ENCODE measurements at places on chromosomes 3 and 15.

DNA sequence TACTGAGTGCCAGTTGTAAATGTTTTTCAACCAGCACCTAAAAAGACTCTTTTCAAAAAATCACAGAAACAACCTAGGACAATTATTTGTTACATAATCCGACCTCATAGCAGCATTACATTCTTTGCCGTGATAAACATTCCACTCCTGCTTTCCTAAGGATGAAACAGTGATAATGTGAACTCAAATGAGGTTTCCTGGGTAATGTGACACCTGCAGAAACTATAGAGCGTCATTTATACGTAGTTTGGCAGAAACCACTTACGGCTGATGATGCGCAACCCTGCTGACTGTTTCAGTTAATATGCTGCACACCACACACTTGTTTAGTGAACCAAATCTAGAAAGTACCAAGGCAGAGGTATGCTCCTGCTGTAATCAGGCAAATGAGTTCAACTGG, 55.8 kb downstream of the SEMA6D start:
- no peak for DNase-seq

GRCh38 chr15:57751177-57751800, 44.8 kb downstream of the POLR2M start:
- no peak for DNase-seq

- no peak for DNase-seq
Measured at GRCh38 chr3:171763392-171763791, 46.9 kb downstream of the PLD1 start.

- DNase-seq, result no peak
Measured at GRCh38 chr3:158103887-158104327, 2.3 kb downstream of the SHOX2 start.

DNA sequence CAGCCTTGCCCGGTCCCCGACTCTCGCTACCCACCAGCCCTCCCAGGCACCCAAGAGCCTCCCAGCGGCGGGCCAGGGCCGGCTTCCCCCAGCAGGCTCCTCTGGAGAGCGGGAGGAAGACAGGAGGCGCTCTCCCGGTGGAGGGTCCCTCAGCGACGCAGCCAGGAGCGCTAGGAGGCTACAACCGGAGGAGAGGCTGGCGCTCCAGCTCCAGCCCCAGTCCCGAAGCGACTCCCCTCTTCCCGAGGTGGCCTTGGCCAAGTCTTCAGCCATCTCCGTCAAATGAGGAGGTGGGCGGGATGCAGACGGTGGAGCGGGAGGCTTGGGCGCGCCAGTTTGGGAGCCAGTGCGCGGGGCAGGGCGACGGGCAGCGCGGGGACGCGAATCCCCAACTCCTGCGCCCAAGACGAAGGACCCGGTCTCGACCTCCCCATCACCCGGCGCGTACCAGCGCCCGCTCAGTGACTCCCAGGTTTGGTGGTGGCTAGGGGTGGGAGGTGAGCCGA, 722 bp downstream of the CHRNA3 start:
- DNase-seq, result no peak

DNA sequence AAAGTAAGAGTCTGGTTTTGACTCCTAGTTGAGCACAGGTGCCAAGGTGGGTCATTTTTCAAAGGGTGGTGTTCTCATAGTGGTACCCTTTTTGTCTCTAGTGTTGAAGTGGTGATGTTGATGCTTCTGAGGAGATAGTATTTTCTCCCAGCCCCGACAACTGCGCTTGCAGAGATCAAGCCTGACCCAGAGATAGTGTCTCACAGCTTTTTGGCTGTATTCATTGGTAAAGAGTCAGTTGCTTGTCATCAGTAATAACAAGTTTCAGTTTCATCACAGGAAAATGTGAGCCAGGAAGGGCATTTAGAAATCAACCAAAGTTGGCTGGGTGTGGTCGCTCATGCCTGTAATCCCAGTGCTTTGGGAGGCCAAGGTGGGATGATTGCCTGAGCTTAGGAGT, 139.3 kb downstream of the NFKBIZ start:
- no peak for DNase-seq

- no peak for DNase-seq
Measured at GRCh38 chr3:21909096-21909495, 158.1 kb upstream of the ZNF385D start.

DNA sequence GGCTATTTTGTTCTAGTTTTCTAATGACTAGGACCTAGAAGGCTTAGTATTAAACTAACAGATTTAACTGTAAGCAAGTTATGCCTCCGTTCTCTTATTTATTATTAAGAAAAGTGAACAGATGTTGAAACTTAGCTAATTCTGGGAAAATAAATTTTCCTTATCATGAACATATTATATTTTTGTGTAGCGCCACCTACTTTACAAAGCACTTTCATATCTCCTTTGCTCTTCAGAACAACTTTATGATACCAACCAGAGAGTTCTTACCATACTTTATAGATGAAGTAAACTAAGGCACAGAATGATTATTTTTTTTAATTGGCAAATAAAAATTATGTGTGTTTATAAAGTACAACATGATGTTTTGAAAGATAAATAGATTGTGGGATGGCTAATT, 59.4 kb downstream of the NME9 start:
- no peak for DNase-seq

DNA sequence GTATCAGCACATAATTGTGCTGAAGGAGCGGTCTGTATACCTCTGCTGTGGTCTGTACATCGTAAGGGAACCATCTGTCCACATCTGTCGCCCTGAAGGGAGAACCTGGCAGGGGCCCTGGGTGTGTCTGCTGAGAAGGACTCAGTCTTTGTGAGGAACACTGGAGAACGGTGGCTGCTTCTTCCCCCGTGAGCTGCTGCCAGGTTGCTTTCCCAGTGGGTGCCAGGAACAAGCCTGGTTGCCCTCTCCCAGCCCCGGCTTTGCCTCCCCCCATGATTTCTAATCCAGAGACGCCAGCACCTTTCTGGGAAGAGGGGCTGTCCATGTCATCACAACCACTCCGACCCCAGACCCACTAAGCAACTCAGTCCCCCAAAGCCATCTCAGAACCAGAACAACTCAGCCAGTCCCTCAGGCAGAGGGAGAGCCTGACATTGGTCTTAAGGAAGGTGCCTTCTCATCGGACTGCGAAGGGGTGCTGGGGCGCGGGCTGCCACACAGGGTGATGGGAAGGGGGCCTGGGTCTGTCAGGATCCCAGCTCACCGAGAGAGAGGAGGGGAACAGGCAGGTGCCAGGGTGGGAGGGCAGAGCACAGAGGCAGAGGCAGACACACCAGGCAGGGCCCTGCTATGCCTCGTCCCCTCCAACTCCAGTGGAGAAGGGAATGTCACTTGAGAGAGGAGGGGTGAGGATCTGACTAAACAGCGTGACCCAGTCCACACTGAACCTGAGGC, 8.5 kb downstream of the TNK2 start:
- DNase-seq, result no peak

- peak; percentile 20 for DNase-seq
Measured at GRCh38 chr15:83248151-83249029, 36.1 kb downstream of the BNC1 start.

- DNase-seq, result no peak
Measured at GRCh38 chr3:113714702-113715101, 18.3 kb upstream of the USF3 start.

DNA sequence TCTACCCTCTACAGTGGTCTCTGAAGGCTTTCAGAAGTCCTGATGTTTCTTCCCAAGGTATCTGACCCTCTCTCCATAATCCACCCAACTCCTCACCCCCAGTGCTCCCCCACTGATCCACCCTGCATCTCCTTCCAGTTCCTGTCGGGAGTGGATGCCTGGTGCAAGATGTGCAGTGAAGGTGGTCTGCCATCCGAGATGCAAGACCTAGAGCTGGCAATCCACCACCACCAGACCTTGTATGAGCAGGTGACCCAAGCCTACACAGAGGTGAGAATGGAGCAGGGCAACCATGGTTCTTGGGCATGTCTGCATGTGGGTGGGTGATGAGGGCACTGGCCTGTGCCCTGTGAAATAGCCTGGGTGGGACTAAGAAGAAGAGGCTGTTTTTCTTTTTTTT, 337.8 kb upstream of the ROPN1 start:
- DNase-seq, result no peak

- DNase-seq, result no peak
Measured at GRCh38 chr3:151085889-151086483, 522 bp downstream of the MED12L start.

DNA sequence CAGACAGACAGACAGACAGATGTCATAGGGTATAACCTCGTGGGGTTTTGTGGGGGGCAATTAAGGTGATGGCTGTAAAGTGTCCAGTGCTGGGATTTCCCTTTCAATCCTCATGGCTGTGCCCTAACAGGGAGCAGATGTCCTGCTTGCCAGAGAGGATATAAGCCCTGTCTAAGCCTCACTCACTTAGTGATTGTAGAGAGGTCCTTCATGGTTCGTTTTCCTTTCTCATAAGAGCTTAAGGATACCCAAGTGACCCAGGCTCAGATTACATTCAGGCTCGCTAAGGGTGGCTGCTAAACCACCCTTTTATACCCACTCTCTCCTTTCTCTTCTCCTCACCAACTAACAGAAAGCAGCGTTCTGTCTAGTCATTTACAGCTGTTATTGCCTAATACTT, 19.2 kb downstream of the LYSMD2 start:
- peak; percentile 15 for DNase-seq

GRCh38 chr15:58517682-58518525, 86.1 kb downstream of the LIPC start:
- DNase-seq, result no peak

DNA sequence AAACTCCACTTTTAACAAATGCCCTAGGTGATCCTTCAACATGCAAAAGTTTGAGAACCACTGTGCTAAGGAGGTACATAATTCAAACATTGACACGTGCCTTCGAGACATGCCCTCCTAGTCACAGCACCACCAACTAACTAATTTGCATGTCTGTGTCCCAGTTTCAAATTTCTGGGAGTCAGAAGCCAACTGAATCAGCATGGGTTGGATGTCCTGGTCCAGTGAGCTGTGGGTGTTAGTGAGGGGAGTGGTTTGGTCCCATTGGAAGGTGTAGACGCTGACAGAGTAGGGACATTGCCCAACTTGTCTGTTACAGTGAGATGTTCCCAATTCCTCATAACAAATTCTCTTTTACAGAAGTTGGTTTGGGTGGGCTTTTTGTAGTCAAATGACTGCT, 67.3 kb upstream of the ADPGK start:
- no peak for DNase-seq

GRCh38 chr15:47486040-47486439, 231.3 kb upstream of the SEMA6D start:
- DNase-seq, result no peak

GRCh38 chr3:65751123-65751700, 287.5 kb downstream of the MAGI1 start:
- DNase-seq, result no peak

- DNase-seq, result no peak
Measured at GRCh38 chr3:15556512-15556911, 35.0 kb upstream of the COLQ start.

GRCh38 chr15:45114076-45114750, at the start of the genes DUOX2 and DUOXA2:
Gene DUOX2 (minus strand): TSS chr15:45114172. CDS start chr15:45113411, 761 bp downstream.
Gene DUOXA2 (plus strand): TSS chr15:45114326. CDS start chr15:45114606, 280 bp downstream.
- no peak for DNase-seq

GRCh38 chr15:48325400-48325799, 5.8 kb upstream of the DUT start:
- DNase-seq, result no peak

GRCh38 chr15:91385311-91385710, 285.3 kb downstream of the SV2B start:
- no peak for DNase-seq

- DNase-seq, result peak; percentile 33
Measured at GRCh38 chr15:45157974-45158373, 28.2 kb downstream of the DUOX1 start.

- DNase-seq, result no peak
Measured at GRCh38 chr3:47577583-47578118, 1.0 kb downstream of the CSPG5 start.

DNA sequence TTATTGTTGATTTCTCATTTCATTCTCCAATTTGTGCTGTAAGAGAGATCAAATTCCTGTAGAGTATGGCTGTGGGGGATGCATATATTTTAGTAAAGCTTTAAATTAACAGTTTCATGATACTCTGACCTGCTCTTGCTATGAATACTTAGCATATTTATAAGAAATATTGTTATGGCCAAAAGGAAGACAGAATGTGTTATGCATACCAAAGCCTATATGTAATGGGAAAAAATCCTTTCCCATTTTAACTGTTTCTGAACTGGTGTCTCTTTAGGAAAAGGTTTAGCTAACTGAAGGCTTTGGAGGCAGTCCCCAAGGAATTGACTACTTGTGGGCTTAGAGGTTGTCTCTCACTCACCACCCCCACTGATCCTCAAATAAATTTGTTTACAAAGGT, 59.2 kb downstream of the CADPS start:
- no peak for DNase-seq

DNA sequence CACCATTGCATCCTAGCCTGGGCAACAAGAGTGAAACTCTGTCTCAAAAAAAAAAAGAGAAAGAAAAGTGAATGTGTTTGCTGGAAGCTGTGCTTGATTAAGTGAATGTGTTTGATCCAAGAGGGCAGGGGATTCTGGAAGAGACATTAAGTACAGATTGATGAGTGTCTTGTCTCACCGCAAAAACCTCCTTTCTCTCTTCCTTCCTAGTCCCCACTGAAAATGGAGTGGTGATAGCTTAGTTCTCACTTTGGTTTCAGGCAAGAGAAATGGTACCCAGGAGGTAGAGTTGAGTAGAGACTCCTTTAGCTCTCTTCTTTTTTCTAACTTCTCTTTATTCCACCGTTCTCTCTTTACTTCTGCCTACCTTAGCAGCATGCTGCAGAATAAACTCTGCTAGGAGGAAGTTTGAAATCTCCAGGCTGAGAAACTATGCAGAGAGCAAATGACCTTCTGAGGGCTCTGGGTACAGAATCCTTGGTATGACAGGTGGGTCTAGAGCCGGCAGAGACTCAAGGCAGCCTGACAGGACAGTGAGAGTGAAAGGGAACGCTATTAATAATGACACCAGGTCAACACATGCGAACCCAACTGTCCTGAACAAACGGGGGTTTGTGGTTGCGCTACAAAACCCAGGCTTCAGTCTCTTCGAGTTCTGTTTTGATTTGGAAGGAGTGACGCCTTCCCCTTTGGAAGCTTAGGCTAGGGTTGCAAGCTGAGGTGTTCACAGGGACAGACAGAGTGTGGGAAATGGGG, 74.9 kb downstream of the SMAD3 start:
- DNase-seq, result no peak

DNA sequence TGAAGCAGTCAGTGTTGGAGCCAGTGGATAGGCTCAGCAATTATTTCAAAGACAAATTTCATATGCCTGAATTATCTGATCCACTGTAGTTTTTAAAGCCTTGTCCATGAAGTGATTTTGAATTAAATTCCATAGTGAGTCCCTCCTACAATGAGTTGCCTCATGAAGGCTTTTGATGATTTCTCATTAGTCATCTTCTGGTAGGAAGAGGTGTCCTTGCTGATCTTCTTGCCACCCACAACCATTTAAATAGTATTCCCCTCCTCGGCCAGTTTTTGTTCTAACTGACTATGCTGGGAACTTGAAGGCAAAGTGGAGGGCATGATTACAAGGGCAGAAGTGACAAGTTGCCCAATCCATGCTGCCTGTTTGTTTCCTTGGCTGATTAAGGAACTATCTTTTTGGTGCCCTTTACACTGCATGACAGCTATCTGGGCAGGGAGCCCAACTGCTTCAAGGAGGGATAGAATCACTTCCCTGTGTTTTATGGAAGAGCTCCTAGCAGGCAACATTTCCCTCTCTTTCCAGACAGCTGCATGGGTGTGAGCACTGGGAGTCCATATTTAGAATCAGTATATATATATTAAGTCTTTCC, 617.5 kb downstream of the ZPLD1 start:
- no peak for DNase-seq
